ENCODE measurements at places on chromosomes 4 and X.

DNA sequence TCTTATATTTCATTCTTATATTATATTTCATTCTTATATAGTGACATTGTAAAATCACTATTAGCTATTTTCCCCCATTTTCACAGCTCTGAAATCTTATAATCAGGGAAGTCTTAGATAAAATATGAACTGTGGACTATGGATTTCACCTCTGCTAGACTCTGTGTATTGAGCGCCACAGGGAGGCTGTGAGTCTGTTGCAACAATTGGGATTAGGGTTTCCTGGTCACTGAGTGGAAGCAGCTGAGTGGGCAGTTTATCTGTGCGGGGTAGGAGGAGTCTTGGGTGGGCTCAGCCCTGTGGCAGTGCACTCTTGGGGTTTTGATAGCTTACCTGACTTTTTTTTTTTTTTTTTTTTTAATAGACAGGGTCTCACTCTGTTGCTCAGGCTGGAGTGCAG lies 249.5 kb downstream of the PTTG2 start:
- DNase-seq: no peak

DNA sequence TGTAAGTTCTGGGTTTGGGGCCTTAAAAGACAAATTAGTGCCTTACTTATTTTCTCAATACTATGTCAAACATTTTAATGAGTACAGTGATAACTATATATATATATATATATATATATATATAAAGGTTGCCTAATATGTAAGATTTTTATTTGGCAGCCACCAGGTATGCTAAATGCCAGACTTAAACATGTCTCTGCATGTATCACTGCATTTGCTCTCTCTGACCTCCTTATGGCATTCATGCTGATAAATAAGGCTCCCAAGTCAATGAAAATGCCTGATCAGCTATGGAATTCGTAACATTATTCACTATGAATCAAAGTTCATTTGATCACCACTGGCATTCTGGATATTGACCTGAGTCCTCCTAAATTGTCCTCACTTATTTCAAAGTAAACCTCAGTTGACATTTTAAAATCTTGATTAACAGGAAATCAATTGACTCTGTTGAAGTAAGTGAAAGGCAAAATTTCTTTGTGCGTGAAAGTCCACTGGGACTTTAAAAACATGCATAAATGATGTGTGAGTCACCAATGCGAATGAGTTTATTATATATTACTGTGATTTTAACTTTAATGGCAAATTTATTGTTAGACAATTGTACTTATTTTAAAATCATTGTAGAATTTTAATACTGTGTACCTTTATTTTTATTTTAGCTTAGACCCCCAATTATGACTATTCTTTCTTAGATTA lies 29.2 kb upstream of the AREG start:
- DNase-seq: no peak

GRCh38 chr4:33060674-33061542 lies 2340.7 kb downstream of the PCDH7 start:
- DNase-seq: peak; percentile 12

DNA sequence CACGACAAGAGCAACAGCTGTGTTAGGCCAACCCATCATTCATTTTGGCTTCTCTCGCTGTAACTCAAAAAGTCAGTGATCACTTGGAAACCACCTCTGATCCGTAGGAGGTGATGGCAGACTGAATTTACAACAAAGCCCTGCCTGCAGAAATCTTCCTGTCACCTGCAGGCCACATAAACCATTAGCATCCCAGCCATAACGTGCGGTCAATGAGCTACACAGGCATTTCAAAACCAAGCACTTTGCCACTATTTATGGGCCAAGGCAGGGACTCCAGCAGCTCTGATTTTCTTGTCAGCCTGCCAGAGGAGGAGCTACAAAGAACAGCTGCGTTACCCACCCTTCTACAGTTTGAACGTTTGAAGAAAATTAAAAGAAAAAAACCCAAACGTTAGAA lies 228.1 kb upstream of the PPARGC1A start:
- no peak for DNase-seq

DNA sequence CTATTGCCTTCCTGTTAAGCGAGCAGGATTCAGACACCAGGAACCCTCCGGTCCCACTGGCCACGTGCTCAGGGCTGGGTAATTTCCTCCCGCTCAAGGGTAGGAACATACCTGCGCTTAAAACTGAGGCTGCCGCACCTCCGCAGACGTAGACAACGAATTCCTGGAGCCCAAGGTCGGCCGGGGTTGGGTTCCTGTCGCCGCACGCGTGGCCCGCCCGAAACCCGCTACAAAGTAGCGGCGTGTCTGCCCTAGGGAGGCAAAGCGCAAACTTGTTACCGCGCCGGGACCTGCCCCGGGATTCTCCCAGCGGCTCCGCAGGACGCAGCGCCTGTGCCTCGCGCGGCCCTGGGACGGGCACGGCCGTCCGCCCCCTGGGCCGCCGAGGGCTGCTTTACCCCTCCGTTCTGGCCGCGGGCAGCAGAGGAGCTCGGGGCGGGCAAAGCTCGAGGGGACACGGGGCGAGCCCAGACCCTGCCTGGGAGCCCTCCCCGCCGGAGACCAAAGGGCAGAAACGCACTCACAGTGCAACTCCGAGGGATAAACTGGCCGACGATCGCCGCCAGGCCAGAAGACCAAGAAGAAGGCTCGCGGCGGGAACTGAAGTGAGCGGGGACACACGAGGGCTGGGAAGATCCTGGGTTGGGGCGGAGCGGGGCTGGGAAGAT lies at the start of gene ERVMER34-1:
Gene ERVMER34-1 (minus strand): TSS at position 607 of the 668 bp plus-strand sequence. CDS start 5,905 bp downstream, outside the sequence.
- DNase-seq: no peak

DNA sequence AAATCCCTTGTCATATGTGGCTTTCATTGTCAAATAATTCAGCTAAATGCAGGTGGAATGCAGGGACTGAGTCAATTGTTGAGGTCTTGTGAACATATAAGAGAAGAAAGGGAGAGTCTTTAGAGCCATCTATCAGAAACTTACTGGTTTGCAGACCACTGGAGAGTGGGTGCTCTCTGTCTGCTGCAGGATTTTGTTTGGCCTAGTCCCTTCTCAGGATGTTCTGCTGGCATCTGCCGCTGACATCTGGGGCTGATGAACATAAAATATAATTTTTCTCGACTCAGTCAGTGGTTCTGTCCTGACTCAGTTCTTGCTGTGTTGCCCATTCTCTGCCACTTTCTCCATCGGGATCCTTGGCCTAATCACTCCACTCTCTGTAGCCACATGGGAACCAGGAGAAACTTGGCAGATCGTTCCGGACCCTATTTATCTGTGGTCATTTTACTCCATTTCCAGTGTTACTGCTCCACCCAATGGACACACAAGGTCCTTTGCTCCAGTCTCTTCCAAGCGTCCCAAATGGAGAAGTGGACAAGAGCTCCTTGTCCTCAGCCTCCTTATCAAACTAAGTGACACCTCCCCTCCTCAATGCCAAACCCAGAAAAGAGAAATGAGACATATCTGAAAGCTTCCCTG lies 436.2 kb downstream of the FAT4 start:
- DNase-seq: no peak

GRCh38 chr4:69702201-69702600 lies 49.2 kb upstream of the UGT2A1 start:
- no peak for DNase-seq

DNA sequence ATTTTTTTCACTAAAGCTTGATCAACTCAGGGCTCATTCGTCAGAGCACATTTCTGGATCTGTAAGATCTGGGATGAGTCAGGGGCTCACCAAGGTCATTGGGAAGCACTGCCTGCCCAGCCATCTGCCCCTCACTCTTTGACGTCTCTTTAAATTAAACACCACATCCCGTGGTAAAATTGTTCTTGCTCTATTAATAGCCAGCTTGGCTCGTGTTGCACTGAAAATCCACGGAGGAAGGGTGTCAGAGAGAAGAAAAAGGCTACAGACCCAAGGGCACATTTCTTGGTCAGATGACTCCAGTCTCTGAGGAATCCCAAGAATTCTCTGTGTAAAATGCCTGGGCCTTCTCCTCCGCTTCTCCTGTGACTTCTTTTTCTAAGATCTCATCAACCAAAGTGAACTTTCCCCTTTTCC lies 45.7 kb upstream of the GATB start:
- no peak for DNase-seq

DNA sequence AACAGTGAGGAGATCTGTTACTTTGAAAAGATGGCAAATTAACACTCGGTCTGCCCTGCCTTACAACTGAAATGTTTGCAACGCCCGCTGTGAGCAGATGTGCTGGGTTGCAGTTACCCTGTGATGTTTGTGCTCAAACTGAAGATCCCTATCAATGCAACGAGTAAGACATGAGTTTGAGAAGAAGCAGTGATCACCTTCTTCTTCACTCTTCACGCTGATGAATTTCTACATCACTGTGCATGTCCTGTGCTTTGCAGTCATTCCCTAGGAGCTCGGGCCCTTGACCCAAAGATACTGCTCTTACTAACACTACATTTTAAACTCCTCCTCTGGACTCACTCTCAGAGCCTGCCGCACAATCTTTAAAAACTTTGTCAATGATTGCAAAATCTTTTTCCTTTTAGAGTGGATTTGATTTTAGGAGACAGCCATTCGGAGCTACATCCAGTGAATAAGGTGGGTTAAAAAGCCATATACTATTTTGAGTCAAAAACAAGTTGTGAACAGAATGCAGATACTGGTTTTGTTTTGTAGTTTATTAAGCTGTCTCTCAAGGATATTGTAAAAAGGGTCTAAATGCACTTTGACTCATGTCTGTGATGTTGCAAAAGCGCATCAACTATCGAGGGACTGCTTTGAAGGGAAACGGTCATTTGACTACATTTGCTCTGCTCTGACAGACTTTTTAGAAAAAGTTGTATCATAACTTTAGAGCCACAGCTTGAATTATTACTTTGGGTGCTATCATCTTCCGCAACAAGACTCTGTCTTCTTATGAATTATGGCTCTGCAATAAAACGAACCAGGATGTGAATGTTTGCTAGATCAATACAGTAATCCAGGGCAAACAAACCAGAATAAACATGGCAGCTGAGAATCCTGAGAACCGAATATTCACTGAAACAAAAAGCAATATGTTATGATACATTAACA lies 5.7 kb upstream of the RHOH start:
- DNase-seq: no peak

- no peak for DNase-seq
Measured at GRCh38 chrX:131394384-131394783, 105.3 kb upstream of the IGSF1 start.

DNA sequence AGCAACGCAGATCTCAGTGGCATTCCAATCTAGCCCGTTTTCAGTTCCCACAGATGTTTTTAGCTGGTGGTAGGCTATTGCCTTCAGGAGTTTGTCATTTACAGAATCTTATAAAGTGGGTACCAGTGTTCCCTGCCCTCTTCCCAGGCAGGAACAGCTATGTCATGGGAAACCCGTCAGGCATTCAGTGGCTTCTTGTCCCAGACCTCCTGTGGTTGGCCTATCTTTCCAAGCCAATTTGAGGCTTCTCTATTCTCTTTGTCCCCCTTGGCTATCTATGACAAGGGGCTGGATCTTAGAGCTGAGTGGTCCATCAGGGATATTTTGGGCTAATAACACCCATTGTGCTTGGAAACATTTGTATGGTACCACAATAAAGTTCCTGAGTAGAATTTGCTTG lies 33.6 kb upstream of the RPL34 start:
- DNase-seq: no peak

GRCh38 chrX:39827951-39828350 lies 269.8 kb downstream of the BCOR start:
- DNase-seq: no peak

DNA sequence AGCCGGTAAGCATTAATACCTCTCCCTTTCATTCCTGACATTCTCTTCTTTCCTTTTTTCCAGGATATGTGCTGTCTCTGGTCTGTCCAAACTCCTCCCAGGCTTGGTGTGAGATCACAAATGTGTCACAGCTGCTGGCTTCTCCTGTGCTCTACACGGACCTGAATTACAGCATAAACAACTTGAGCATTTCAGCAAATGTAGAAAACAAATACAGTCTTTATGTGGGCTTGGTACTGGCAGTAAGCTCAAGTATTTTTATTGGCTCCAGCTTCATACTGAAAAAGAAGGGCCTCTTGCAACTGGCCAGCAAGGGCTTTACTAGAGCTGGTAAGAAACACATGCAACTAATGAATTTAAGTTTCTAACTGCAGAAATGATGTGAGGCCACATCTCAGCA lies 8.4 kb downstream of the NIPAL1 start:
- DNase-seq: no peak

- DNase-seq: peak; percentile 94
Measured at GRCh38 chrX:115940888-115941332, 229.6 kb upstream of the AGTR2 start.

DNA sequence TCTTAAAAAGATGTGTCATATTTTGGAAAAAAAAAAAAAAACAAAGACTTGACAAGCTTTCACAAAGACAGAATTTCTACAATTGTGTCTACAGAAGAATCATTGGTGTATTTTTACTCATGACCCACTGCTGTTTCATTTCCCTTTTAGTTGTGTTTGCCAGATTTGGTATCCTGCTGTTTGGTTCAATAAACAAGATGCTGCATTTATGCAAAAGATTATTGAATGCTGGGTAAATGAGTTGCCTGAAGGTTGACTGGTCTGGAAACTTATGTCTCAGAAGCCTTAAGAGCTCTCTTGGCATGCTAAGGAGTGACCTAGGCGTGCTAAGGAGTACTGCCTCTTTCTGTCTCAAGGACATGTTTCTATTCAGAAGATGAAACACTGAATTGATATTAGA lies 64.9 kb upstream of the NPY2R start:
- no peak for DNase-seq

- peak; percentile 74 for DNase-seq
Measured at GRCh38 chr4:16721613-16722291, 176.7 kb downstream of the LDB2 start.

- DNase-seq: no peak
Measured at GRCh38 chr4:147863808-147864472, 132.1 kb downstream of the ARHGAP10 start.

DNA sequence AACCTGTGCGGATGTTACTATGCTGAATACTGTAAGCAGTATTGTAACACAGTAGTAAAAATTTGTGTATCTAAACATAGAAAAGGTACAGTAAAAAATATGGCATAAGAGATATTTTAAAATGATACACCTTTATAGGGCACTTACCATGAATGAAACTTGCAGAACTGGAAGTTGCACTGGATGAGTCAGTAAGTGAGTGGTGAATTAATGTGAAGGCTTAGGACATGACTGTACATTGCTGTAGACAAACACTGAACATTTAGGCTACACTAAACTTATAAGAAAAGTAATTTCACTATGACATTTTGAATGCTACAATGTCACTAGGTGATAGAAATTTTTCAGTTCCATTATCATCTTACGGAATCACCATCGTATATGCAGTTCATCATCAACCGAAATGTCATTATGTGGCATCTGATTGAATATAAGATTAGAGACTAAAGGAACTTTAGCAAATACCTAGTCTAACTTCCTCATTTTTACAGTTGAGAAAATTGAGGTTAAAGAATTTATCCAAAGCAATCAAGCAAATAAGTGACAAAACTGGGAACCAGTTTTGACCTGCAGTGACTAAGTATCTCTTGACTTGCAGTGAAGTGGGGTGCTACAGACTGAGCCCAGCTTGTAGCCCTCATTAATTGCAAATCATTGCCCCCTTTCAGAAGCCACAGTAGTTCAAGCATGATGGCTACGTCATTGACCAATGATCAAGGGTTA lies 55.3 kb downstream of the EGF start:
- DNase-seq: no peak

Measured in mucosa of gallbladder (tissue), 1 donor.